Left lobe of liver (tissue), 2 donors: ENCODE measurements at places on chromosomes 4 and X.

DNA sequence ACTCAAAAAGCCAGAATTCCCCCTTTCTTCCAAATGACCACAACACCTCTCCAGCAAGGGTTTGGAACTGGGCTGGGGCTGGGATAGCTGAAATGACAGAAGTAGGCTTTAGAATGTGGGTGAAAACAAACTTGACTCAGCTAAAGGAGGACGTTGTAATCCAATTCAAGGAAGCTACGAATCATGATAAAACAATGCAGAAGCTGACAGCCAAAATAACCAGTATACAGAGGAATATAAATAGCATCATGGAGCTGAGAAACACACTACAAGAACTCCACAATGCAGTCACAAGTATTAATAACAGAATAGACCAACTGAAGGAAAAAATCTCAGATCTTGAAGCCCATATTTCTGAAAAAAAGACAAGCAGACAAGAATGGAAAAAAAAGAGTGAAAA is 95.8 kb upstream of the TET2 start:
- DNase-seq, result no peak

DNA sequence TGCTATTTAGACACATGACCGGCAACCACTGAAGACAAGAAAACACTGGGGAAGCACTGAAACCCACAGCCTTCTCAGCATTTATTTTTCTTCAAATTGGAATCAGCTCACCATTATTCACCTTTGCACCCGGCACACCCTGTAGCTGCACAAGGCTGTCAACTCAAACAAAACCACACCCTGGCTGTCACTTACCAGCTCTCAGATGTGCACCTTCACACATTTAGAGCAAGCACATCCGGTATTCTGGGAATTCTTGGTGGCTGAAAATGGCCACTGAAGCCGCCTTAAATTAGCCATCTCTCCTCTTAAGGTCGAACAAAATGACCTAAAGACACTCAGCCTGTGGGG is 5.9 kb downstream of the ZFYVE28 start:
- no peak for DNase-seq

DNA sequence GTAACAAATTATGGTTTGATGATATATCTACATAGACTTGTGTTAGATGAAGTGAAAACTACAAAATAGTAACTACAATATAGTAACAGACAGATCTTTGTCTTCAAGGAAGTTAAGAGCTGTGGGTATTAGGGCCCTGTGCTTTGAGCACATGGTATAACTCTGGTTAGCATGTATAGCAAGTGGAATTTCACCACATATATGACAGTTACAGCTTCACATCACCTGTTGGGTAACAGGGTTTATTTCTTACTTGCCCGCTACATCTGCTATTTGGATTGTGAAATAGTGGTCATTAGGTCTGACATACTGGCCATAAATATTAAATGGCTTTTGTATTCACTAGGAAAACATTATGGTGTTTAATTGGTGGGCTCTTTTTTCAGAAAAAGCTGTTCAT is 20.2 kb downstream of the OFD1 start:
- DNase-seq, result no peak

- DNase-seq, result no peak
Observed at GRCh38 chr4:7160951-7161440, 31.3 kb upstream of the SORCS2 start.

GRCh38 chr4:5471691-5472090 is 236.7 kb downstream of the EVC2 start:
- no peak for DNase-seq

- no peak for DNase-seq
Observed at GRCh38 chr4:25223802-25224375, 9.9 kb upstream of the PI4K2B start.

- DNase-seq, result no peak
Observed at GRCh38 chrX:83508006-83508405, at the start of gene POU3F4. Gene POU3F4 (plus strand): TSS chrX:83508290. CDS start chrX:83508325, 35 bp downstream.

GRCh38 chr4:165404080-165404479 is 25.3 kb downstream of the CPE start:
- no peak for DNase-seq

- no peak for DNase-seq
Observed at GRCh38 chr4:91636083-91636482, 667.7 kb upstream of the GRID2 start.

- DNase-seq, result no peak
Observed at GRCh38 chr4:141352331-141352730, 131.6 kb downstream of the ZNF330 start.

DNA sequence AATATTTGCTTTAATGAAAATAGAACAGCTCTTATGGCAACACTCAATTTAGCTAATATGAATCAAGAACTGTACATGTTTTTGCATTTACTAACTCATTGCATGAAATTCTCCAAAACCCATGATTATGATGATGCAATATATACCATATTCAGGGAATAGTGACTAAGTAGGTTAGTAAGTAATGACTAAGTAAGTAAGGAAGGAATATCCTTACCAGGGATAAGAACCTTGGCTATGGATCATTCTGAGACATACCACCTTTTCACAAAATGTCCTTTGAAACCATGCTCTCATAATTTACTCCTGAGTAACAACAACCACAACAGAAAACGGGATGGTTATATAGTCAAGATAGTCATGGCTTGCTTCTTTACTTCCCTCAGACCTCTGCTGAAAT is 1513.0 kb downstream of the STIM2 start:
- DNase-seq, result no peak

- no peak for DNase-seq
Observed at GRCh38 chrX:44314259-44314734, 29.2 kb downstream of the EFHC2 start.

- no peak for DNase-seq
Observed at GRCh38 chrX:18173494-18174180, 47.0 kb downstream of the BEND2 start.

DNA sequence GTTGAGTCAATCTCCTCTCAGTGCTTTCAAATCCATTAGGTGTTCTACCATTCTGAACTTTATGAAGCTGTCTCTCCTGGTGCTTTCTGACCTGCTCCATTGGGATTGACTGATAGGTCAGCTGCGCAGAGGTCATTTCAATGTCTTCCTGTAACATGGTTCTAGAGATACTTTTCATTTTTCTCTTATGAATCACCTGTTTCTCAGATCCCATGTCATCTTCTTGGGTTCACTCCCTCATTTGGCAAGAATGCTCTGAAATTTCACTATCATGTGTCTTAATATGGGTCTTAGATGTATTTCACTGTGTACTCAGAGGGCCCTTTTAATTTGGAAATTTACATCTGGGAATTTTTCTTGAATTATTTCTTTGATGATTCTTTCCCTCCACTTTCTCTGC is 13.8 kb upstream of the PGM2 start:
- DNase-seq, result no peak

DNA sequence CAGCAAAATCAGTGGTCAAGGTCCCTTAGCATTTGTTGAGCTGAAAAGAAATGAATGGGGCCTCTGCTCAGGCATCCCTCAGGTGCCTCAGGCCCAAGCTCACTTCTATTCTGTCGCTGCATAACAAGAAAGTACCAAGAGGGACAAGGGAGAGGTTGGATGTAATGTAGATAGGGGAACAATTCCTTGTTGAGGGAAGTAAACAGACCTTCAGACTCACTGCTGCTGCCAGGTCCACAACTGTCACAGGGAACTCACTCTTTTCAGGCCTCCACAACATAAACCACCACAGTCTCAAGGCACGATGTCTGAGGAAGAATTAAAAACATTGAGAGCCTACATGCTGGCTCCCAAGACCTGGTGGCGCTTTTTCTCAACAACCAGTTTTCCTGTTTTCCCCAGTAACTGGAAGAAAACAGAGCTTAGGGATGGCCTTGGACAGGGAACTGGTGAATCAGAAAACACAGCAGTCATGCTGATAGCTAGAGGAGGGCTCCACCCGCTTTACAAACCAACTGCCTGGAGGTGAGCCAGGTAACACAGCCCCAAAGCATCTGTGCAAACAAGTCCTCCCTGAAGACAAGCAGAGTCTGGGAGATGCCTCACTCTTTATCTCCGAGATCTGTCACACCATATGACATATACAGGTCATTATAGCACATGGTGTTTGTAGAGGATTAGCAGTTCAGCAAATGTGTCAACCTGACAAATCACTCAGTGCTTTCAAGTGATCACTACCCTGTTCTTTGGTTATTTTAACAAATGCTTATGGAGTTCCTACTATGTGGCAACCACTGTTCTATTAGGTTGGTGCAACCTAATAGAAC is 14.3 kb upstream of the AWAT1 start:
- no peak for DNase-seq

GRCh38 chrX:48694776-48695533 is 1.6 kb upstream of the SUV39H1 start:
- no peak for DNase-seq

- DNase-seq, result no peak
Observed at GRCh38 chr4:123073650-123074049, 151.3 kb upstream of the NUDT6 start.

- no peak for DNase-seq
Observed at GRCh38 chrX:109793191-109793590, 60.1 kb upstream of the ACSL4 start.

DNA sequence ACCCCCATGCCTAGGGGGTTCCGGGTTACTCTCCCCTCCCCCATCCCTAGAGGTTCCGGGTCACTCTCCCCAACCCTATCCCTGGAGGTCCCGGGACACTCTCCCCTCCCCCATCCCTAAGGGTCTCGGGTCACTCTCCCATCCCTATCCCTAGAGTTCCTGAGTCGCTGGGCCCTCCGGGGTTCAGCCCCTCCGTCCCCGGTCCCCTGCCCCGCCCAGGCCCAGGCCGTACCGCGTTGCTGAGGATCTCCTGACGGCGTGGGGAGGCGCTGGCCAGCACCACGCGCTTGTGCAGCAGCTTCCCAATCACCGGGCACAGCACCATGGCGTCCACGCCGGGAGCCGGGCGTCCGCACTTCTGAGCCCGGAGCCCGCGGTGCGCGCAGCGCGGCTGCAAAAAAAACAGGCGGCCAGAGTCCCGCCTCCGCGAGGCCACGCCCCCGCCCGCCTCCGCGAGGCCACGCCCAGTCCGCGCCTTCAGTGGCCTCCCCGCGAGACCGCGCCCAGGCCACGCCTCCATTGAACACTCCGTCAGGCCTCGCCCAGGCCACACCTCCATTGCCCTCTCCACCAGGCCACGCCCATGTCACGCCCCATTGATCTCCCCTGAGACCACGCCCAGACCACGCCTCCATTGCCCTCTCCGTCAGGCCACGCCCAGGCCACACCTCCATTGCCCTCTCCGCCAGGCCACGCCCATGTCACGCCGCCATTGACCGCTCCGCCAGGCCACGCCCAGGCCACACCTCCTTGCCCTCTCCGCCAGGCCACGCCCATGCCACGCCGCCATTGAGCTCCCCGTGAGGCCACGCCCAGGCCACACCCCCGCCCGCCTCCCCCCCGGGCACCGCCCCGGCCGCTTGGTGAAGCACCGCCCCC is at the start of gene ASMTL:
ASMTL (minus strand) TSS at position 394 of the 879 bp plus-strand sequence; CDS start at position 325, 69 bp downstream.
- DNase-seq, result peak; percentile 100

- DNase-seq, result no peak
Observed at GRCh38 chr4:117560329-117560728, 474.0 kb upstream of the NDST3 start.

GRCh38 chr4:141275834-141276233 is 55.1 kb downstream of the ZNF330 start:
- DNase-seq, result no peak

DNA sequence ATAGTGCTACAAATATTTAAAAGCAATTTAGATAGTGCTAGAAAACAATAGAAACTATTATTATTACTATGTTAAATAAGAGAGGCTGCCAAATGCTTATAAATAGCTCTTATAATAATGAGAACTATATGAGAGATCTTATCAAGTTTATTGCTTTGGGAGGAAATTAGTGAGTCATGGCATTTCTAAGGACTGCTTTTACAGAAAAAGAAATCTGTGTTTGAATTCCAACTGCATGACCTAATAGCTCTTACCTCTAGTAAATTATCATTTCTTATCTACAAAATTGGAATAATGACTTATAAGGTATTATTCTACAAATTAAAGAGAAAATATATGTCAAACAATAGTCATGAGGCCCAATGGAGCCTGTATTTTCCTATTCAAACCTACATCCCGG is 177.2 kb downstream of the GABRG1 start:
- DNase-seq, result no peak

- no peak for DNase-seq
Observed at GRCh38 chr4:53810643-53811042, 219.4 kb upstream of the LNX1 start.
